Posterior cingulate gyrus (tissue), 11 donors: ENCODE measurements at places on chromosomes 2 and 18.

DNA sequence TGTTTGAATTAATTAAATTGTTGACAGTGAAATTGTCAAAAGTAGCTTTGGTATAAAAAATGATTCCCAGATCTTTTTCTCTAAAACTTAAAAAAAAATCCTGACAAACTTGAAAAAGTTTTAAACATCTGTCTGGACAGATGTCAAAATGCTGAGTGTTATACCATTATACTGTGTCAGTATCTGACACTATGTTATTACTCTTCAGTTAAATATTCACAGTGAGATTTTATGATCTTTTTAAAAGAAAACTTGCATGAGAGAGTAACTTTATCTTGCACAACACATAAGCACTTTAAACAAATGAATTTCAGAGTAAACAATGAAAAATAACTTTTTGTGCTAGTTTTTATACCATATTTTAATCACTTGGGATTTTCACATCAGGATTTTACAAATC is 167.4 kb downstream of the MEIS1 start:
- no peak for DNase-seq

DNA sequence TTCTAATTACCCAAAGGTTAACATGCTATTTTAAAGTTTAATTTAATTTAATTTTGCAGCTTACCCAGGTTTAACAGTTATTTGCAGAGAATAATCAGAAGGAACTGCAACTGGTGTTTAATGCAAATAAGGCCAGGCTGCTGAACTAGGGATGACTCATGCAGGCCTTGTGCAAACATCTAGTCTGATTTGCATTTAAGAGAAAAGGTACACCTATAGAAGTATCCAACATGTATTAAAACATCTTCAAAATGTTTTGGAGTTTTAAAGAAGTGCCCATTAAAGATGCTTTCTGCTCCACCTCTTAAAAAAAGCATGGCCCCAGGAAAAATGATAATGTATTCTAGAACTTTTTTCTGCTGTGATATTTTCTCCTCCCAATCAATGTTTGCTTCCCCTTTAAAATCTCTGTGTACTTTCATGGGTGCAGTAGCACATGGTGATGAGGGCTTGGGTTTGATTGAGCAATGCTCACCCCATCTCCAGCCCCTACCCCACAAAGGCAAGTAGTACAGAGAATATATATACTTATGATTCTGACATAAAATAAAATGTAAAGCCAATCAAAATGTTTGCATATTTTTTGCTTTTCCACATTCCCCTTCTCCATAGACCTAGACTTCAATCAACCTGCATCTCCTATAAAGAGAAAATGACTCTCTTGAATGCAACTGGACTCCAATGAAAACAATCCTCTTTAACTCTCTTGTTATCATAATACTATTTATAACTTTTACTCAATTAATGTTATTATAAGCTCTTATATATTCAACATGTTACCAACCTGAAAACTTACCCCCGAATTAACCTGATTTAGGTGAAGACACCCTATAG is 54.1 kb downstream of the ATP8B1 start:
- DNase-seq = no peak

DNA sequence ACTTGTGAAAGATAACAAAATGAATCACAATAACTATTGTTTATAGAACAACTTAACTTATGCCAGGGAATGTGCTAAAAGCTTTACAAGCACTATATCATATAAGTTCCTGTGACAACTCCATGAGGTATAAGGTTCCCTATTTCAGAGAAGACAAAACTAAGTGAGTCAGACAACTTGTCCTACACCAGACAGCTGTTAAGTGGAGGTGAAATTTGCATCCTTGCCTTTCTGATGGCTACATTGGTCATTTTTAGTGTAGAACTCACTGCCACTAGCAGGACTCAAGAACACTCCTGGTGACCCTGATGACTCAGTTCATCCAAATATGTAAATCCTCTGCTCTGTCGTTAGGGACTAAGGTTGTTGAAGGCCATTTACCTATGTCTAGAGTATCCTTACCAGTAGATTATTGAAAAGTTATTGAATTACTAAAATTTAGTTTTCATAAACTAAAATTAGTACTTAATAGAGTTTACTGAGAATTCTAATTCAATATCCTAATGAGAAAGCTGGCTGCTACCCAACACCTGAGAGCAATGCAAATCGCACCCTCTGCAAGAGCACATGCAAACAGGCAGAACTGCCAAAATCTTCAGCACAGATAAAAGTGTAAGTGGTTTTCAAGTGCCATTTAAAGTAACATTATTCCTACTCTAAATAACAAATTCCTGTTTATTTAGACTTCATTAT is 636.2 kb downstream of the NRXN1 start:
- no peak for DNase-seq

DNA sequence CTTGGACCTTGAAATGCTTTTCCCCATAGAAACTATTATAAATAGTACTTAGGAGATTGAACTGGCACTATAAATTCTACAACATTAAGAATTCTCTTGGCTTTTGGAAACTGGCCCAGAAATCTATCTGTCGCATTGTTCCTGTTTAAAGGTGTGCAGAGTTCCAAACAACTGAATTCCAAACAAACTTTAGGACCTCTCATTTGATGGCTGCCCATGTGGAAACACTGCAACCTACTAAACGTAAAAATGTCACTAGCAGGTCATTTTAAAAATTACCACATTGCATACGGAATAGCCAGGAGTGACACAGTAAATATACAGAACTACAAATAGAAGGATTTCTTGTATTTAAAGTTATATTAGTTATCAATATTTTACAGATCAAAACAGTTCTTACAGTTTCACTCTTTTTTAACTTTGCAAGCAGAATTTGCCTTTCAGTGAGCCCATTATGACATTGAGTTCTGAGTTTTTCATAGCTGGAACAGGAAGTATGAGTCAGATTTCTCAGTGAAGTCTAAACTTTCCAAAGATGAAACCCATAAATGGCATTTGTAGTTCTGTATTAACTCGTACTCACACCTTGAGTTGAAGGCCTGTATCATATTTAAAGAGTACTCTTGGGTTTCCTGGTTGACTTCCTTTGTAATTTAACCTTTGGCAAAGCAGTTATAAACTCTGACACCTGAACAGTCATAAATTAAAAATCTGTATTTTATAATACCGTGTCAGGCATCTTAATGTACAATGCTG is 142.3 kb upstream of the BOD1L2 start:
- no peak for DNase-seq

GRCh38 chr2:53641290-53641689 is 126.3 kb upstream of the CHAC2 start:
- no peak for DNase-seq
